ENCODE measurements at places on chromosomes 1 and 21.
A peak's percentile ranks its signal among the peaks of the same experiment; 100 is the strongest.

GRCh38 chr1:53328009-53328461 lies at the start of gene LRP8:
TSS of gene LRP8 (minus strand) at chr1:53328070. CDS start at chr1:53327912, 158 bp downstream.
- peak; percentile 37 for DNase-seq

DNA sequence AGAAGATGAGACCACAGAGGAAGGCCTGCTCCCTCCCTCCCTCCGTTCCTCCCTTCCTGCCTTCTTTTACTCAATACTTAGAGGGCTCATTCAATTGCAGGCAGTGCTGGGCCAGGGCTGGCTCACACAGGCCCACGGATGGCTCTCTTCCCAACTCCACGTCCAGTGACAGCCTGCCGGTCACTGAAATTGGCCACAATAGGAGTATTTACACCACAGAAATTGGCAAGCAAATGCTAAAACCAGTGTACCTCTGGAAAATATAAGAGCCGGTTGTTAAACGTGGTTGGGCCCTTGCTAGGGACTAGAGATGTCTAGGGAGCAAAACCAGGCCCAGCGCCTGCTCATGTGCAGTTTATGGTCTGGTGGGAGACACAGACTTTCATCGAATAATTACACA lies 72.4 kb upstream of the TMEM51 start:
- DNase-seq, result no peak

GRCh38 chr1:193926956-193927355 lies 740.5 kb upstream of the B3GALT2 start:
- no peak for DNase-seq

- no peak for DNase-seq
These were observed 16.0 kb upstream of the ZBTB8B start for GRCh38 chr1:32448773-32449456.

GRCh38 chr1:236273358-236273757 lies 8.4 kb downstream of the ERO1B start:
- no peak for DNase-seq

DNA sequence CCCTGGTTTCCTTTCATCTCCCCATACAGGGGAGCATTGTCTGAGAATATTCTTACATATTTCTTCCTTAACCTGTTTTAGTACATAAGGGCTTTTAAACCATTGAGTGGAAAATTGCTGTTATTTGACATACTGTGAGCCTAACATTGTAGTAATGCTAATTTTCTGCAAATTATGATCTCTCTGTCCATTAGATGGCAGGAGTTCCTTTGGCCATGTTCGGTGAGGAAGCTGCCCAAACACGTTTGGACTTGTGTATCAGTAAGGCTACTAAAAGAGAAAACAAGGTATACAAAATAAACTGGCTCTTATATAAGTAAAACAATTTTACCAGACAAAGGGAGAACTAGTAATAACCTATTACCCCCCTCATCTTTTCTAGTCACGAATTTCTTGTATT lies 29.2 kb downstream of the CDC7 start:
- DNase-seq, result no peak

DNA sequence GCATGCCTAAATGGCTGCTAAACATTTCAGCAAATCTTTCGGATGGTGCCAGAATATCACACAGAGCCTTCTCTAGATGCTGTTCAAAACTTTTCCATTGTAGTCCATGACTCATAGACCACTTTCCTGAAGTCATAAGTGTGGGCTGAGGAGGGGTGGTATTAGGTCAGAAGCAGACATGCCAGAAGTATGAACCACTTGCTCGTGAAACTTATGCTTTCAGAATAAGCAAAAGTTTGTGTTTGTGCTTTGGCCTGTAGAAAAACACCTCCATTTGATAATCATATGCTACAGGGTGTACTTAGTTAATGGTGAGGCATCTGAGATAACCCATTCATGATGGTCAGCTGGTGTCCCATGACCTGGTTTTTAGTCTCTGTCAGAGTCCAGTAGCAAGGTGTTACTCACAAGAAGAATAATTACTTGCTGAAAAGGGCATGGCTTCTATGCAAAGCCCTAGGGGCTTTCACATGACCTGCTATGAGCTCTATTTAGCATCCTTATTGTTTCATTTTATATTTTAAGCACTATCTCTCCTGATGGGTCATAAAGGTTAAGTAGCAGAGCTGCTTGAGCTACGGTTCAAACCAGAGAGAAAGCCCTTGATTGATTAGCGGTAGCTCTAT lies 183.1 kb upstream of the IVNS1ABP start:
- DNase-seq, result no peak

- no peak for DNase-seq
These were observed 14.3 kb downstream of the SLC2A1 start for GRCh38 chr1:42944246-42944928.

GRCh38 chr21:39136711-39137110 lies 46.5 kb downstream of the PSMG1 start:
- no peak for DNase-seq

GRCh38 chr1:22210636-22211035 lies 67.7 kb upstream of the WNT4 start:
- no peak for DNase-seq

GRCh38 chr1:166952002-166952746 lies 23.2 kb downstream of the ILDR2 start:
- no peak for DNase-seq
